ENCODE measurements at places on chromosomes 12 and 14.

DNA sequence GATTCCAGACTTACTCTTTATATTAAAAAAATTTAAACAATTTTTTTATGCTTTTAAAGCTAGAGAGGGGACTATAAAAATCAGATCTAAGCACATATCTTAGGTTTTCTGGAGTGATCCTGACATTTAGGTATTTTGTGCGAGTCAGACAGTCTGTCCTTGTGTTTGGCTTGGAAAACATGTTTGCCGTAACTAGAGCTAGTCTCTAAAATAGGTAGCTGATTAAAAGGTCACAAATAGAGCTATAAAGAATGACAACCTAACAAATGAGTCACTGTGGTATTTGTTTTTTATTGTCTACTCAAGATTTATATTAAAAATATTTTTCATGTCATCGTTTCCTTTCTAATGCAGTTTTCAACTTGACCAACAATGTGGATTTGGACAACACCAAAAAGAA lies 73.4 kb downstream of the MNAT1 start:
- no peak for DNase-seq

DNA sequence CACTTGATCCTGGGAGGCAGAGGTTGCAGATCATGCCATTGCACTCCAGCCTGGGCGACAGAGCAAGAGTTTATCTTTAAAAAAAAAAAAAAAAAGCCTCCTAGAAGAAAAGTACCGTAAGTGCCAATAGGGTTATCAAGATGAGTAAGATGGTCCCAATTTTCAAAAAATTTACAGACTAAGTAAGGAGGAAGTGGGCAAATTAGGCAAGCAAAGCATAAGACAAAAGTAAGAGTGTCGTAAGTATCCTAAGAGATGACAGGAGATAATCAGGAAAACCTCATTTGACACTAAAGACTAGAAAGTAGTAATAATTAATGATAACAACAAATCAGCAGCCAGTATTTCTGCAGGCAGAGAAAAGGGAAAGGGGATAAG lies 12.2 kb downstream of the PYM1 start:
- no peak for DNase-seq

GRCh38 chr12:3218228-3219171 lies 141.3 kb downstream of the TSPAN9 start:
- DNase-seq = no peak

GRCh38 chr14:73591690-73592449 lies at the start of gene ACOT4:
Gene ACOT4 (plus strand): TSS chr14:73591873. CDS start chr14:73591960, 87 bp downstream.
- DNase-seq = peak; percentile 43

GRCh38 chr12:111022386-111022785 lies 102.0 kb upstream of the MYL2 start:
- no peak for DNase-seq

DNA sequence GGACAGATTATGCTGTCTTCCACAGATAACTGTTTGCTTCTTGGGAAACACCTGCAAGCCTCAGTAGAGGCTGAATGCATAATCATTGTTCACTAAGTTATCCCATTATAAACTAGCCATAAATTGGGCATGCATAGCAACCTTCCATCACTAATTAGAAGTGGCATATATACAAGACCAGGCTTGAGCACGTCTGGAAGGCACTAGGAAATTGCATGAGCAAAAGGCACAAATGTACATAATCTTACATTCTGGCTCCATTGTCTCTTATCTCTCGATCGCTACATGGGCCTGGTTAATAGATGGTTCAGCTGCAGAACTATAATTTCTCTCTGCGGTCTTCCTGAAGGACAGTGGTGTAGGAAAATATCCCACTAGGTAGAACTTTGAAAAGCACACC lies 679.2 kb downstream of the RPL10L start:
- no peak for DNase-seq

GRCh38 chr12:42201063-42201462 lies 37.0 kb downstream of the YAF2 start:
- DNase-seq = no peak

DNA sequence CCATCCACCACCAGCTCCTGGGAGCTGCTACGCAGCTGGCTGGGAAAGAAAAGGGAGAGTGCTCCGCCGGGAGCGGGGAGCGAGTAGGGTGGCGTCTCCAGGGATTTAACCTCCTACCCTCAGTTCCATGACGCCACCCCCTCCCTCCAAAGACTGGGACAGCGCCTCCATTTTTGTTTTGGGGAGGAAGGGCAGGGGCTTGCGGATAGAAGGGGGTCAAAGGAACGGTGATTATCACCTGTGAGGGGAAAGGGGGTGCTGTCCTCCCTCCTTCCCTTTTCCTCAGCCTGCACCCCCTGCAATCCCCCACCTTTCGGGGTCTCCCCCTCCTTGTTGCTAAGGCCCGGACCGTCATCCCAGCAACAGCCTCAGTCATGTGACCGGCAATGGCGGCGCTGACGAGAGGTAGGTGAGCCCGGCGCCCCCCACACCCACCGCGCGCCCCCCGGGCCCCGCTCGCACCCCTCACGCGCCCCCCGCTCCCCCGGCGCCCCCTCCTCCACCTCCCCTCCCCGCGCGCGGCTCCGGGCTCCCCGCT lies at the start of gene DTX3:
TSS of gene DTX3 (plus strand) at position 371 of the 538 bp plus-strand sequence. CDS start 1,694 bp downstream, outside the sequence.
- DNase-seq = no peak

DNA sequence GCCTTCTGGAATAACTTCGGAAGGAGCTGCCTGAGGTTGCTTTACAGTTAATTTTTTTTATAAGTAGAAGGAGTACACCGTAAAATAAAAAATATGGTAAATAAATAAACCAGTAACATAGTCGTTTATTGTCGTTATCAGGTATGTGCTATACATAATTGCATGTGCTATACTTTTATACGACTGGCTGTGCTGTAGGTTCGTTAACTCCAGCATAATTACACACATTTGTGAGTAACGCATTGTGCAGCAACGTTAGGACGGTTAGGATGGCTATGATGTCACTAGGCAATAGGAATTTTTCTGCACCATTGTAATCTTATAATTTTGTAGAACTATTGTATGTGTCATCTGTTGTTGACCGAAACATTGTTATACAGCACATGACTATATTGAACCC lies 8.5 kb downstream of the EXD2 start:
- no peak for DNase-seq

GRCh38 chr14:55138091-55138490 lies 9.0 kb downstream of the LGALS3 start:
- no peak for DNase-seq

DNA sequence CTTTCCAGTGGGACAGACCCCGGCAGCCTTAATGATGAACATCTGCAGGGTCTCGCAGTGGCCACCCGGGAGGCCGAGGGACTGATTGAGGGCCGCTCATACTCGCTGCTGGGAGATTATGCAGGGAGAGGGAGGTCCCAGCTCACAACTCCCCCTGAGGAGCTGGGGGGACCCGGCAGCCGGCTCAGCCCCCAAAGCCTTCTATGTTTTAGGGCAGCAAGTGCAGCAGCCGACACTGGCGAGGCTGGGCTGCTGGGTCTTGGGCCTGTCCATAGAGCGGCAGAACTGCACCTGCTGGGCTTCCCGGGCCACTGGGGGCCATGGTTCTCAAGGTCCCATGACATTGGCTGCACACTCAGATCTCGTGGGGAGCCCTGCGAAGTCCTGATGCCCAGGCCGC lies 110.7 kb downstream of the RFLNA start:
- no peak for DNase-seq

GRCh38 chr12:57781801-57782200 lies 786 bp upstream of the TSFM start:
- no peak for DNase-seq

- no peak for DNase-seq
Measured at GRCh38 chr14:36014236-36014635, 162.3 kb downstream of the PTCSC3 start.

DNA sequence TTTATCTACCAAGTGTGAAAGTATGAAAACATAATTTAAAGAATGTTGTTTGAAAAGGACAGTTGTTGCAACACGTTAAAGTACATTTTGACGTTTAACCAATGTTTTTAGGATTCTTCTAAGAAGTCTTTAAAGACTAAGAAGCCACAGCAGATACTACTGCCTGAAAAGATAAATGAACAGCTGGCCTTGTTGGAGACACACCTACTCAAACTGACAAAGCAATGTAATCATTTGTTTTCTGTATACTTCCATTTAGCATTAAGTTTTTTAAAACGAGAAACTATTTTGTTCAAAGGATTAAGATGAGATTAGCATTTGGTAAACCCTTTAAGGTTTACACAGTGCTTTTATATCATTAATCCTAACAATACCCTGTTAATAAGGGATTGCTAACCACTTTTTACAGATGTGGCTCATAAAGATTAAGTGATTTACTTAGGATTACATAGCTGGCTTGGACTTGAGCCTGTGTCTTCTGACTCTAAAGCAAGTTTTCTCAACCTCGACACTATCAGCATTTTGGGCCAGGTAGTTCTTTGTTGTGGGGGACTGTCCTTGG lies 134.4 kb downstream of the CFAP54 start:
- no peak for DNase-seq

- no peak for DNase-seq
Measured at GRCh38 chr14:83520837-83521236, 1987.2 kb upstream of the SEL1L start.

GRCh38 chr14:72723858-72724530 lies 169.9 kb downstream of the DPF3 start:
- no peak for DNase-seq

DNA sequence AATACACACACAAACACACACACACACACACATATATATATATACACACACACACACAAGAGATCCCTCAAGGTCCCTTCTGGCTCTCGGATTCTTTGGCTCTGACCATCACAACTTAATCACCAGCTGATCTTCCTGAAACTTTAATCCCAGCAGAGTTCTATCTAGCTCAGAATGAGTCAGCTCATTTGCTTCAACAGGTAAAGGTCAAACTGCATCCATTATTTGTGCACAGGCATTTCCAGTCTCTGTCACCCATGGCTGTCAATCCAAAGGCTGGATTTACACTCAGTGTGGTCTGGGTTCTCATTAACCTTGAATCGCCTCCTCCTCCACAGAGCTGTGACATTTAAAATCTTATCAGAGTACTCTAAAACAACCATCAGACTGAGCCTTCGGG lies 113.3 kb upstream of the TMPO start:
- DNase-seq = no peak

GRCh38 chr12:85948340-85948739 lies 74.2 kb downstream of the NTS start:
- no peak for DNase-seq

DNA sequence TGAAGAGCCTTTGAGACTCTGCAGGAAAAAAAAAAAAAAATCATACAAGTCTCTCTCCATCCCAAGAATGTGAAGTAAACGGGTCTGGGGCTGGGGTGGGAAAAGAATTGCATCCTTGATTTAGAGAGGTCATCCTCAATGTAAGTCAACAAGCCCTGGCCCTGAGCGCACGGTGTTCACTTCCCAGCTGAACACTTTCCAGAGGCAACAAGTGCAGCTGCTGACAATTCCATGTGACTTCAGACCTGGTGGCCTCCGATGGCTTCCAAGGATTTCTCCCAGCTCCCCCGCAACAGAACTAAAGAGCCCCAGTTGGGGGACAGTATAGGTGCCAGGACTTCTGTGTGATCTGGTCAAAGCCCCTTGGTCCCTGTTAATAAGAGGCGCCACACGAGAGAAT lies 2.4 kb downstream of the RILPL1 start:
- DNase-seq = no peak

GRCh38 chr12:4250691-4251090 lies 22.9 kb upstream of the CCND2 start:
- no peak for DNase-seq

- DNase-seq = no peak
Measured at GRCh38 chr14:101975231-101975630, 10.9 kb downstream of the DYNC1H1 start.

DNA sequence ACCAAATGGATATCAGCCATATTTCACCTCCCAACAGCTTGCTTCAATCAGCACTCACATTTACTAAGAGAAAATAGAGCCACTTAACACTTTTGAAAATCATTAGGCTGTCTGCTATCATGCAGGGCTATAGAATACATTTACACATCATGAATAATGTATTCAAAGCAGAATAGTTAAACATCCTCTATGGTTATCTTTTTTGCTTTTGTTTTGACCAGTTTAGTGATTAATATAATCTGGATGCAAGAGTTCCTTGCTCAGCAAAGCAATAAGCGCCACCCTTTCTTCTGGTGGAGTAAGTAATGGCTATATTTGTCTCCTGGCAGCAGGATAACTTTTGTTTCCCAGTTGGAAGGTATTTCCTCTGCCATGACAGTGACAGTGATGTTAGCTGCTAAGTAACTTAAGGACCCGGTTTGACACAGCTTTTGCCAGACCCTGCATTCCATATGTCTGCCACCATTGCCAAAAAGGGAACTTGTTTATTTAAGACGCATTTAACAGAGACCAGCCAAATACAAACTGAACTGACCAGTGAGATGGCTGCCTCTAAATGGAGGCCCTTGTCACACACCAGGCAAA lies 70.3 kb upstream of the NR2C1 start:
- DNase-seq = no peak

GRCh38 chr12:110200124-110200417 lies 75.9 kb downstream of the IFT81 start:
- no peak for DNase-seq

- no peak for DNase-seq
Measured at GRCh38 chr12:62785941-62786559, 148.9 kb downstream of the PPM1H start.

DNA sequence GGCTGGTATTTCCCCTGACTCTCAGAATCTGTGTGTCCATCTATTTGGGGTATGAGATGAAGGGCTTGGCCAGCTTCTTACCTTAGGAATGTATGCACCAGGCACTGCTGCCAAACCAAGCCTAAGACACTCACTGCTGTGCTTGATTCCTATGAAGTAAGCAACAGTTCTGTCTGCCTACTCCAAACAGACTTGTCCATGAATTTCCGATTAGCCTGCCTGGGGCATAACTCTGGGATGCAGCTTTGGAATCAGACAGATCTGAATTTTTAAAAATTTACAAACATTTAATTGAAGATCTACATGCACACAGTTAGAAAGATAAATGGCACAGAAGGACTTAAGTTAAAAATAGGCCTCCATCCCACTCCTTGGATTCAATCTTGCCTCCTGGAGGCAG lies 59.5 kb upstream of the JDP2 start:
- DNase-seq = no peak

DNA sequence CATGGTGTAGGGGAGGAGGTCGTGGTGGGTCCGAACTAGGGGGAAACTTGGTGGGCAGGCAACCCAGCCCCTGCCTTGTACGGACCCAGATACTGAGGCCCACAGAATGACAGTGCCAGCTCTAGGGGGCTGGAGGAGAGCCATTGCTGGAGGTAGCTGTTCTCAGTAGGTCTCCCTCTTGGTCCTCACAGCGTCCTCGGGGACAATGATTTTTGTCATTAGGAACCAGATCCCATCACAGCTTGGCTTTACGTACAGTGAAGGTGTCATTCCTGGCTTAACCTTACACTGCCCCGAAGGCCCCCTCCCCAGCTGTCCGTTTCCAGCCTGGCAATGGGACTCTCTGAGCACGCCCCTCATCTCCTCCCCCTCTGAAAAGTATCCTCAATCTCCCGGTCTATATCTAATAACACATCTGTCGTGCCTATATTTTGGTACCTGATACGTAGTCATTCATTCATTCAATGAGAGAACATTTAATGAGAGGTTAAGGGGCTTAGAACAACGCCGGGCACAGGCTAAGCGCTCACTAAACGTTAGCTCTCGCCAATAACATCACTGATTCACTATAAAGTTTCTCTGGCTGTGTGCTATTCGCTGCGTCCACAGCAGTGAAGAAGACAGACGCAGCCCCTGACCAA lies 597 bp upstream of the DYNC1H1 start:
- DNase-seq = no peak

All from stimulated activated CD4-positive, alpha-beta T cell treated with anti-CD3 and anti-CD28 coated beads, Interleukin-15, amount 100 ng/mL, for 1 hour (primary cell).